ENCODE measurements at places on chromosomes 1 and 21.
A peak's percentile ranks its signal among the peaks of the same experiment; 100 is the strongest.

DNA sequence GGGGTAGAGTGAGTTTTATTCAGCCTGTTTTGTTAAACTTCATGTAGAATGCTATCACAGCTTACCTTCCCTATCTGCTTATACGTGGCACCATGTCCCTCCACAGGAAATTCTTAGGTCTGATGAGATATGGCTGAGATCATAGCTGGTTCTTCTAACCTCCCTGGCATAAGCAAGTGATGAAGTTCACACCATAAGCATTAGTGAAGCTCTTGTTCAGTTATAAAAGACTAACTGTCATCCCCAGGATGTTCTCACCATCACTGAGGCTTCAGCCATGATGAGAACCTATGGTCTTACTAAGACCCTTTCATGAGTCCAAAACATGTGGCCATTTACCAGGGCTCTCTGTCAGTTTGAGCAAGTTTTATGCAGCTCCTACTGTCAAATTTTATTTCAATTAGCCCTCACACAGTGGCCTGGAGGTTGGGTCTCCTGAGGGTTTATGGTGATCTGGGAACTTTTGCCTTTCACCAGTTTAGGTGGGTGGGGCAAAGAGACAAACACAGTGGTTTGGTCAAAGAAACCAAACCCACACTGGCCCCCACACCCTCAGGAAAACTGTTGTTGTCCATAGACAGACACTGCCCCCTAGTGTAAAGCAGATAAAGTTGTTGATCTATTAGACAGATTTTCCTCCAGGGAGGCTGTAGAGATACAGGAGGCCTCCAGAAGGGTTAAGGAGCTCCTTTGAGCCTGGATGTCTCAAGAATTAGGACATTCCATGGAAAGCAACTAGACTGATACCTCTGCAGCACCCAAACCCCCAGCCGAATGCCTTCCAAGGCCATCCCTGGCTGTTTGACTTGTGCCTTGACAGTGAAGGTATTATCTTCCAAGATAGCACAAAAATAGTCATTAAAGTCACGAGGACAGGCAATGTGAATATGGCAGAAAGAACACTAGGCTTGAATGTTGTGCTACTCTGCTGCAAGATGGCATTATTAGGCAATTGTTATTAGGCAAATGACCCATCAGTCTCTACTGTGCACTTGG, 5.0 kb downstream of the SLC22A15 start:
- DNase-seq: peak; percentile 44

DNA sequence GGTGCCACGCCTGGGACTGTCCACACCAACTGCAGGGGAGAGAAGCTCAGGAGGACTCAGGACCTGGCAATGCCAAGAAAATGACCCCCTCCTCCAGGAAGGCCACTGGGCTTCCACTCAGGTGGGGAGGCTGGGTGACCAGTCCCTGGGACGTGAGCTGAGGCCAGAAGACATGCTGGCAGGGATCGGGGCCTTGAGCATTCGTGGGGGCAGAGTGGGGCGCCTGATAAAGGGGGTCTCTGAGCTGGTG, 15.3 kb upstream of the COL6A2 start:
- DNase-seq: no peak

DNA sequence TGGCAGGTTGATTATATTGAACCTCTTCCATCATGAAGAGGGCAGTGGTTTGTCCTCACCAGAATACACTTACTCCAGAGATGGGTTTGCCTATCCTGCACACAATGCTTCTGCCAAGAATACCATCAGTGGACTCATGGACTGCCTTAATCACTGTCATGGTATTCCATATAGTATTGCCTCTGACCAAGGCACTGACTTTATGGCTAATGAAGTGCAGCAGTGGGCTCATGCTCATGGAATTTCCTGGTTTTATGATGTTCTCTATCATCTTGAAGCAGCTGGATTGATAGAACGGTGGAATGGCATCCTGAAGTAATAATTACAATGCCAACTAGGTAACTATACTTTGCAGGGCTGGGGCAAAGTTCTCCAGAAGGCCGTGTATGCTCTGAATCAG, 16.6 kb upstream of the GBP6 start:
- no peak for DNase-seq

- DNase-seq: no peak
Observed at GRCh38 chr21:28089599-28090441, 902.9 kb downstream of the LTN1 start.

GRCh38 chr1:179082333-179082998, 596 bp downstream of the TOR3A start:
- peak; percentile 66 for DNase-seq

DNA sequence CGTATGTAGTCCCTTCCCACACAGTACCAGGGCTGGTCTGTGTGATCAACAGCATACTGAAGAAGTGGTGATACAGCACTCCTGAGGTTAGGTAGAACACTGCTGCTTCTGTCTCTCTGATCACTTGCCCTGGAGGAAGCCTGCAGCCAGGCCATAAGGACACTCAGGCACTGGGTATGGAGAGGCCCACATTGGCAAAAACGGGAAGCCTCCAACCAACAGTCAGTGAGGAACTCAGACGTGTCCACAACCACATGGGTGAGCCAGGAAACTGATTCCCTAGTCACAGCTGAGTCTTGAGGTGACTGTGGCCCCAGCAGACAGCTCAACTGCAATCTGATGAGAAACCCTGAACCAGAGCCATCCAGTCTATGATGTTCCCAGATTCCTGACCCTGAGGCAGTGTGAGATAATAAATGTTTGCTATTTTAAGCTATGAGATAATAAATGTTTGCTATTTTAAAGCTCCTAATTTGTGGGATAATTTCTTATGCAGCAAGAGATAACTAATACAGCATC, 62.5 kb downstream of the COQ8A start:
- no peak for DNase-seq

DNA sequence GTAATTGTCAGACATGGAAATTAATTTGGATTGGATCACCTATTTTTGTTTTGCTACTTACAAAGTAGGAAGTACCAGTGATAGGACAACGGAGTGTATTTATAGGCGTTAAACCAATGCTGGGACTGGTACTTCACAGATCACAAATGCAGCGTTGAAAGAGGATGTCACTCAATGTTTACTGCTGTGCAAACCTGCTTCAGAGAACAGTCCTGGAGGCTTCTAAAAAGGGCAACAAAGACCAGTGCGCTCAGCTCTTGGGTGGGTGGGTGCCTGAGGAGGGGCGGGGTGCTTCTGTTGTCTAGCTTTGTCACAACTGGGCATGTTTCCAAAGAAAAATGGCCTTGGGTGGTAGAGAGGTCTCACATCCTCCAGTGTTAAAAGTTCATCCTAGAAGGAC, 2.1 kb downstream of the C1orf21 start:
- DNase-seq: peak; percentile 30

GRCh38 chr1:88169139-88169538, 514.9 kb upstream of the PKN2 start:
- DNase-seq: no peak

GRCh38 chr1:160187407-160187806, 3.0 kb upstream of the CASQ1 start:
- no peak for DNase-seq

- DNase-seq: peak; percentile 96
Observed at GRCh38 chr1:182330303-182330702, 61.3 kb downstream of the GLUL start.

GRCh38 chr1:163770265-163770664, 448.5 kb downstream of the NUF2 start:
- no peak for DNase-seq

DNA sequence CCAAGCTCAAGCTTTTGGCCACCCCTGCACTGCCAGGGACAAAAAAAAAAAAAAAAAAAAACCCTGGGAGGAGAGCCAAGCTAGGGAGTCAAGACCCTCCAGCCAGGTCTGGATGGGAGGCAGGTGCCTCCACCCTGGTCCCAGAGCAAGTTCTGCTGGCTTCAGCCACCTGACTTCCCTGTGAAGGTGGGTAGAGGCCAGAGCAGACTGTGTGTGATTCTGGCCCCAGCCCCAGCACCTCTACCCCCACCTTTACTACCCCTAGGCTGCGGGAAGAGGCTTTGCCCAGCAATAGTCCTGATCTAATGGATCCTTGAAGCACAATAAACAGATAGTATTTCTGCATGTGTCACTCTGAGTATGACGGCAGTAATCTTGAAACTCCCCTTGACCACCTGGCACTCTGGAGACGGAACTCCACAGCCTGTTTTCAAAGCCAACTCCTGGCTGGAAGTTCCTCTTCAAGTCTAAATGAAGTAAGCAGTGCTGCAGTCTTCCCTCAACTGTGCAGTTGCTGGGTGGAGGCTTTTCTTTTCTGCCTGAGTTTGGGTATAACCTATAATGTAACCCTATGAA, 9.8 kb downstream of the PDZK1IP1 start:
- peak; percentile 86 for DNase-seq

GRCh38 chr1:116529199-116529631, 41.6 kb downstream of the CD58 start:
- DNase-seq: peak; percentile 17

DNA sequence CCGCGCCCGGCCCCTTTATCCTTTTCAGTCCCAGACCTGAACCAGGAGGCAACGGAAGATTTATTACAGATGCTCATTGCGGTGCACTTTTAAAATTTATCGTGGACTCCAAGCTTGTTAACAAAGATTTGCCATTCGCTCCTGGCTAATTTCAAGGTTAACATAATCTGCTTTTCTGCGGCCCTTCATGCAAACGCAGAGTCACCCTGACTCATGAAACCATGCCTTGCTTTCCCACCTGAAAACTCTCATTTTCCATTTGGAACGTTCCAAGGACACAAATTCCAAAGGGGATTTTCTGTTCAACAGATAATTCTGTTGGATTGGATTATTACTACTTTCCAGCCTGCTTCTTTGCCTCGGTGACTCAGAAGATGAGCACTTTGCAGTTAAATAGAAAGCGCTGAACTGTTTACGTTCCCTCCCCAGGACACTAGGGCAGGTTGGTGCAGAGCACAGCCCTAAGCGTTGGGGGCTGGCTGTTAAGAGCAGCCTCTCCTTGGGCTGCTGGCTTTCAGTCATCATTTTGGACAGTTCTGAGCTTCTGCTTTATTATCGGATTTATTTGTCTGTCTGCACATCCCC, 51.1 kb downstream of the CD247 start:
- no peak for DNase-seq

GRCh38 chr1:246577082-246577719, 10.9 kb downstream of the CNST start:
- DNase-seq: peak; percentile 11

GRCh38 chr1:91124290-91124985, 102.6 kb upstream of the ZNF644 start:
- no peak for DNase-seq

DNA sequence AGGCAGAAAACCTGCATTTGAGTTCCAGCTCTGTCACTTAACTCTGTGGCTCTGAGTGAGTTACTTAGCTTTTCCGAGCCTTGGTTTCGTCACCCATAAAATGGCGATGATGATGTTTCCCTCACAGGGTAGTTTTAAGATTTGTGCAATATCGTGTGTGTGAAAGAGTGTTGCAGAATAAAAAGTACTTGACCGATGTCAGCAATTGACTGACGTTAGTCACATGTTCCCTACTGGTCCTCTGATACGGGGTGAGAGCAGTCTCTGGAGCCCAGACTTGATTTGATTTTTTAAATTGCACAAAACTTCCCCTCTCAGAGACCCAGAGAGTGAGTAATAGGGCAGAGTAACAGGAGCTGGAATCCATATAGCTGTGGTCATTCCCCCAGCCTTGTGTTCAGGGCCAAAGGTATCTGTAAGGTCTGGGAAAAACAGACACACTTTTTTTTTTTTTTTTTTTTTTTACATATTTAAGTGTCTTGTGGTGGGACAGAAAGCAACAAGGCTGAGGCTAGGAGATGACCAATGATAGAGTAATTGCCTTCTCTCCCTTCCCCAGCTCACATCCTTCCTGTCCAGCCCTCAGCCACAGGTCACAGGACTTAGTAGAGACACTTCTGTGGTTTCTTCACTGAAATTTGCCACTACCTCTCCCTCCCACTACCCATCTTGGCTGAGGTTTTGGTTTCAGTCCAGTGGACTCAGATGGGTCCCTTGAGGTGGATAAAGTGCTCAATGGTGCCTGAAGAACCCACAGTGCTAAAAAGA, 2.0 kb downstream of the FCER1G start:
- DNase-seq: no peak

GRCh38 chr1:86517336-86517735, 29.5 kb upstream of the CLCA4 start:
- no peak for DNase-seq

DNA sequence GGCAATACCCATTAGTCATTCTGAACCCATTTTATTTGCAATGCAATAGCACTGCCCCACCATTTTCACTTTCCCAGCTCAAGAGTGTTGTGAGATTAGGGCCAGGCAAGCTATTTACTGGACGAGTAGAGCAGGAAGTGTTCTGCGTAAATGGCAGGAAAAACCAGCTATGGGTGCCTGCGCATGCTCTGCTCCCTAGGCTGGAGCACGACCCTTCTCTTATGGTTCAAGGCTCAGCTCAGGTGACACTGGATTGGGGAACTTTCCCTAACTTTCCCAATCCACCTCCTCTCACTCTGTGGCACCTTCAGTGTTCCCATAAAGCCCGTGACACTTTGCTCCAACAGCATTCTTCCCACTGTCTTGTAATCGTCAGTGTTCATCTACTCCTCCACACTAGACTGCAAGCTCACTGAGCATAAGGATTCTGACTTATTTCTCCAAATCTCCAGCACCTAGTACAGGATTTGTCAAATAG, 3.6 kb upstream of the MAN1A2 start:
- no peak for DNase-seq

- no peak for DNase-seq
Observed at GRCh38 chr1:21024918-21025317, 151.8 kb downstream of the EIF4G3 start.

GRCh38 chr1:99662539-99663080, 16.7 kb downstream of the PALMD start:
- DNase-seq: no peak

DNA sequence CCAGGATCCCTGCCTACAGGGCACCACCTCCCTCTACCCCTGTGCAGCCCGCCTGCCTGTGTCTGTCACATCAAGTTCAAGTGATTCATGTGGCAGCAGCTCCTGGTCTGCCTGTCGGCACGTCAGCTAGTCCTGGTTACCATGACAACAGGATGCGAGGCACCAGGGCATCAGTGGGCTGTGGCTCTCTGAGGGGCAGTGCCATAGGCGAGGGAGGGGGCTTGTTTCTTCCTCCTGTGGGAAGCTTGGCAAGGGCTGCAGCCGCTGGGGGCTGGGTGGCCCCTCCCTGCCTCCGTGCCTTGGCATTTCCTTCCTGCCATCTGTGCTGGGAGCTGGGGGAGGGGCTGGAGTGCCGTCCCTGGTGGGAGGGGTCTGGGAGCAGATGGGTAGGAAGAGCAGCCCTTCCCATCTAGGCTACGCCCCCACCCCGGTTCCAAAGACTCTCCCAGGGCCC, 43.1 kb downstream of the FOXO6 start:
- DNase-seq: no peak
